Stimulated activated CD8-positive, alpha-beta memory T cell treated with anti-CD3 and anti-CD28 coated beads, Interleukin-12 subunit alpha, Interleukin-12 subunit beta, amount 100 ng/mL, for 1 hour (primary cell): ENCODE measurements at places on chromosomes 5 and 9.

GRCh38 chr5:180589771-180590542 lies 1.3 kb downstream of the SCGB3A1 start:
- no peak for DNase-seq

- DNase-seq = no peak
Observed at GRCh38 chr5:121945261-121945660, 16.5 kb upstream of the SRFBP1 start.

- DNase-seq = no peak
Observed at GRCh38 chr9:124708074-124708473, 63.0 kb downstream of the NR6A1 start.

GRCh38 chr9:17116400-17116837 lies 18.4 kb upstream of the CNTLN start:
- no peak for DNase-seq

GRCh38 chr5:156476678-156477077 lies 149.7 kb downstream of the SGCD start:
- DNase-seq = no peak

DNA sequence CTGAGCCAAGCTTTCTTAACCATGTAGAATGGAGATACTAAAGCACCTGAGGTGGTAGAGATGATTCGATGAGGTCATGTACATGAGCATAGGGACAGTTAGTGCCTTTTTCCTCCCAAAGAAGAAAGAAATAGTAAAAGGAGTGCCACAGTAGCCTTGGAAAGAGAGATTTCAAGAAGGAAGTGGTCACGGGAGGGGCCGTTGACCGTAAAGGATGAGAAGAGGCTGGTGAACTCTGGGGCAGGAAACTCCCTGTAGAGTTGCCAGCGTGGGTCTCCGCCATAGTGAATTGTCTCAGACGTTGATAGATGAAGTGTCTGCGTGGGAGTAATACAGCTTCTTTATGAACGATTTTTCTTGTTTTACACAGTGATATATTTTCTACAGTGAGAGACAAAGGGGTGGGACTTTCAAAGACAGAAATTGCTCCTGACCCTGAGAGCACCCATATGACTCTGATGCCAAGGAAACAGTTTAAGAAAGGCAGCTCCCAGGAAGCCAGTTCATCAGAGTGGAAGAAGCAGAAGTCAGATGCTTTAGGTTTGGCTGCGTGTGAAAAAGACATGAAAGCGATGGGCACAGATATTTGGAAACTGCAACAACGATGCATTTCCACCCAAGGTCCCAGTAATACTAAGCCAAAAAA lies 41.3 kb downstream of the UGCG start:
- DNase-seq = peak; percentile 10
